Ureter (tissue), 1 donor: ENCODE measurements at places on chromosomes 11 and 22. TPM values are rescaled to one million over a fixed set of nuclear protein-coding genes. Genes with fewer than 3 reads are reported as not detected.

GRCh38 chr22:28394513-28395110, 285.0 kb downstream of the TTC28 start:
- no peak for DNase-seq

DNA sequence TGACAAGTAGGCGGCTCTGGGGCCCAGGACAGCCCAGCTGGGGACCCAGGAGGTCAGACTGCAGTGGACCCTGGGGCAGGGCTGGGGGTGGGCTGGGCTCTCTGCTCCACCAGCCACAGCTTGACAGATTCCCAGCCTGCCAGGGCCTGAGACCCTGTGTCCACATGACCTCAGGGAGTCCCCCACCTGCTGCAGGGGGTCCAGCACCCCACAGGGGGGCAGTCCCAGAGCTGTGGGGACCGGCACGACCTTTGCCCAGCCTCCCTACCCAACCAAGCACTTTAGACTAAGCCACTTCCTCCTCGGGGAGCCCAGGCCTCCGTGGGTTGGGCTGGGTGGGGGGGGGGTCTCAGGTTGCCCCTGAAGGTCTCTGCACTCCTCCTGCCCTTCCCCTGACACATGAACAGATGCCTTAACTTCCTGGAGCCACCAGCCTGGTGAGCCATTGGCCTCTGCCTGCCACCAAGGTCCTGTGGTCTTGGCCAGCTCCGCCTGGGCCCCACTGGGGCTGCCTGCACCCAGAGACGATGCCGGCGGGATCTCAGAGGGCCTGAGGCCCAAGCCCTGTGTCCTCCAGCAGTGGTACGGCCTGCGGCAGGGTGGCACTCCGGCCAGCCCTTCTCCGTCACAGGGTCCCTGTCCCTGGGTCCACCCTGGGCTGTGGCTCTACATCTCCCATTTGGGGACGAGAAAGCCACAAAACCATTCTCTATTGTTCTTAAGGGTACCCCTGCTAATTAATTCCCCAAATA, 3.4 kb downstream of the CCDC188 start:
- no peak for DNase-seq

DNA sequence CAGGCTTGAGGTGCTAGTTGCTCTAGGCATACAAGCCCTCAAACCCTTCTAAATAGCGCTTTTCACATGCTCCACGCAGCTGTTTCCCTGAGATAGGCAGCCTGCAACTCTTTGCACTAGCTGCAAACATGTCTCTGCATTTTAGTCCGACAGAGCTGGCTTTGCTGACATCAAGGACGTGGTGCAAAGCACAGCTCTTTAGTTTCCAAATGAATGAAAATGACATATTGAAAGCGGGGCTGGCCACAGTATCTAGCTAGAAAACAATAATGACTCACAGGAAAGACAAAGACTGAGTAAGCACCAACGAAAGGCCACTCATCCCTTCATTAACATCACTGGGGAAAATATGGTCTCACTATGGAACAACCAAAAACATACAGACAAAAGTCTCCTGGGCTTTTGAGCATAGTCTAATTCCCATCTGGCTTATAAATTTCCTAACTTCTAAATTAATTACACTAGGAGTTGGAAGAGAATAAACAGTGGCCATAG, 15.3 kb upstream of the ZC3H12C start:
- no peak for DNase-seq

DNA sequence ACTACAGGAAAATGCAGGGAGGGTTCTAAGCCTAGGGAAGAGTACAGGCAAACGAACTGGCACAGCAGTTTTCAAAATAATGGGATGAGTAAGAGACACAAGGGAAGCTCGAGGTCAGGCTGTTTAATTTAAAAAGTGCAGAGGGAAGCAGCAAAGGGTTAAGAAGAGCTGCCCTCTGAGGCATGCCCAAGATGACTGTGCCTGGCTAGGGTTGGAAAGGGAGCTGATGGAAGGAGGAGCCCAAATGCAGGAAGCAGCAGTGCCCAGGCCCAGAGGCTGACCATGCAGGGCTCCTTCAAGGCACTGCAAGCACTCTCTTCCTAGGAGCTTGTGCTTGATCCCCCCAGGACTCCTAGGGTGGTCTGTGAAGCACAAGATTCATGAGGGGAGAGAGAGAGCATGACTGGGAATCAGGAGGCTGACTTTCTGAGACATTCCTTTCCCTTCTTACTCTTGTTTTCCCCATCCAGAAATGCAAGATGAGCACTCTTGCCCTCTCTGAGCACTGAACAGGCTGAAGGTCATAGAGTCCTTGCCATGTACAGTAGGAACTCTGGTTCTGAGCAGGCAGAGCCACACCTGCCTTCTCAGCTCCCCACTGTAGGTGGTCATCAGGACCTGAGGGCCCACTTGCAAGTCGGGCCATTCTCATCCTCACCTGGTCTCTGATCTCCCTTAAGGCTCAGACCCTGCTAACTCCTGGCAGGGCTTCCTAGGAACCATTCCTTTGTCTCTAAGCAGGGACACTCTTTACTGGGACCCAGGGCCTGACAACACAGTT, 46.7 kb upstream of the DRD2 start:
- DNase-seq = peak; percentile 15

Gene SAA2
- total RNA-seq = 6.7 TPM

DNA sequence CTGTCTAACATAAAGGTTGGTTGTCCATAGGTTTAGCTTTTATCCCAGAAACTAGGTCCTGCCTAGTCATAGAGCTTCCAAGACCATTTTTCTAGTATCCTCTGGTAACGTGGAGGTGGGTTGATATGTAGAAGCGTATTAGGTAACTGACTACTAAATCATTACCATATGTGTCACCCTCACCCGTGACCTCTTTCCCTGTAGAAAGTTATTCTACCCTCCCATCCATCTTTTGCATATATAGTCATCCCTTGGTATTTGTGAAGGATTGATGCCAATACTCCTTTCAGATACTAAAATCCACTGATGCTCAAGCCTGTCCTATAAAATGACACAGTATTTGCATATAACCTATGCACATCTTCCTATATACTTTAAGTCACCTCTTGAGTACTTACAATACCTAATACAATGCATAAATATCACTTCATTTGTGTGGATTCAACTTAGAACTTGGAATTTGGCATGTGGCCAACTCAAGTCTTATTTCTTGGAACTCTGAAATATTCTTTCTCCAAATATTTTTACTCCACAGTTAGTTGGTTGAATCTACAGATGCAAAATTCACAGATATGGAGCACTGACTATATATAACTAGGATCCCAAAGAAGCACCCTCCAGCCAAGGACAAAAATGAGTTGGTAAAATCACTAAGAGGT, 497.0 kb upstream of the TENM4 start:
- no peak for DNase-seq

GRCh38 chr11:103659206-103659618, 377.2 kb upstream of the DDI1 start:
- DNase-seq = no peak

DNA sequence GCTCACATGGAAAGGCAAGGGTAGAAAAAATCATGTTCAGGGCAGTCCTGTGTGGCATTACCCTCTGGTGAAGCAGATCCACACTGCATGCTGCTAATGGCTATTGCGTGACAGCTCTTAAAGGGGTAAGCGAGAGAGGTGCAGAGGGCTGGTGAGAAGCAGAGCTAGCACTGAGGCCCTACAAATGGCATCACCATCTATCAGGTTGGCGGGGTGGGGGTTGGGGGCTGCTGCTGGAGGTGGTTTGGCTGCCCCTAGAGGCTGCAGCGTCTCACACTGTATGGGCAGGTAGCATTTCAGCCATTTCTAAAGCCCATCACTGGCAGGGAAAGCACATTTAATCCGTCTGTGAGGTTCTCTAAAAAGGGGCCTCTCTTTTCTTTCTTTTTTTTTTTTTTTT, 16.9 kb upstream of the TMA7B start:
- DNase-seq = no peak

GRCh38 chr11:12876340-12876739, 132.8 kb upstream of the RASSF10 start:
- DNase-seq = no peak
